ENCODE measurements at places on chromosomes 6 and 20.

DNA sequence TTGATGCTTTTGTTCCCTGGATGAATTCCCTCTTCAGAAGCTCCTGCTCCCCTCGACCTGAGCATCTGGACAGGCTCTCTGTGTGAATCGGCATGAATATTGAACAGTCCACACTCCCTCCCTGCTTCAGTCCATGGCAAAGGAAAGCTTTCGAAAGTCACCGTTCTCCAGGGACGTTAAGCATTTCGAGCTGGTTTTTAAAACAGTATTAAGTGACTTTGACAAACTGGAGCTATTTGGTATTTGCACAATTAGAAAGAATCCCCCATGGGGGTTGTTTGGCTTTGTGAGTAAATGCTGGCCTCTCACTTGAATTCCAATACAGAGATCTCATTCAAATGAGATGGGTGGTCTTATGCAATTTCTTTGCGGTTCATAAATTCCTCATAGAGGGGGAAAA lies 85.3 kb upstream of the TIAM2 start:
- DNase-seq = no peak

GRCh38 chr20:19701429-19701828 lies 56.6 kb upstream of the RIN2 start:
- no peak for DNase-seq

DNA sequence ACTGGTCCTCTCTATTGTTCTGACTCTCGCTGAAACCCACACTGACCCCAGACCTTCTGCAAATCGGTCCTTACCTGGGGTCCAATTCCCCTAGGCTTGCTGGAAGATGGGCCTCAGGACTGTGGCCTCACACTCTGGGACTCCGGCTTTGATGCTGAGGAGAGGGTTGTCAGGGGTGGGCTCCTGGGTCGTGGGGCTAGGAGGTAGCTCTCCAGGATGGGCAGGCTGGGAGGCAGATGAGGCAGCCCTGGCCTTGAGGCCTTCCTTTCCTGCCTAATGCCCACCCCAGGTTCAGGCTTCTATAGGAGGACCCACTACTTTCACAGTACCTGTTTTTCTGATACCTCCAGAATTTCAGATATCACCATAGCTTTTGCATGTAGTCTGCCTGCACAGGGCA lies 21.4 kb downstream of the HLA-F start:
- DNase-seq = no peak

- no peak for DNase-seq
Observed at GRCh38 chr6:133761706-133762105, 127.2 kb upstream of the TCF21 start.

DNA sequence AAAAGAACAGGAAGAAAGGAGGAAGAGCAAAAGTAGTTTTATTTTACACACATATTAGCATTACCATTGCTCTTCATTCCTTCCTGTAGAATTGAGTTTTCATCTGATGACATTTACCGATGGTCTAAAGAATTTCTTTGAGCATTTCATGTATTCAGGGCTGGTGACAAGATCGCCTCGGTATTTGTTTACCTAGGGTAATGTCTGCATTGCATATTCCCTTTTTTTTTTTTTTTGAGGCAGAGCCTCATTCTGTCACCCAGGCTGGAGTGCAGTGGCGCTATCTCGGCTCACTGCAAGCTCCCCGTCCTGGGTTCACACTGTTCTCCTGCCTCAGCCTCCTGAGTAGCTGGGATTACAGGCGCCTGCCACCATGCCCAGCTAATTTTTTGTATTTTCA lies 19.3 kb downstream of the RAB22A start:
- no peak for DNase-seq

- DNase-seq = no peak
Observed at GRCh38 chr6:72621291-72622093, at the start of gene KCNQ5. KCNQ5 (plus strand) TSS chr6:72622064.

DNA sequence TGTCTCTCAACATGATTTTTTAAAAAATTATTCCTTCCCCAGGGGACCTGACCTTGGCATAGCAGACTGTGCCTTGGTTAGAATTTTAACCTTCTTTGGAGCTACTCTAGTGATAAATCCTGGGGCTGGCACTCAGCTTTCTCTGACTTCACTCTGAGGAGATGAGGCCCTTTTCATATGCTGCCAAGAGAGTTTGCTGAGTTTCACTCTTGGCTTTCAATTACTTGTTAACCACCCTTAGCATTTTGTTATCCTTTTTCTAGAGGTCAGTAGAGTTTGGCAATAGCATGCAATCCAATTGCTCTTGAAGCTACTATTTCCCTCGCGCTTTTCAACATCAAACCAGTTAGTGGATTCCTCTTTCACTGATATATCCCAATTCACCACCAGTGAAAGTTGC lies 920.3 kb downstream of the EYS start:
- no peak for DNase-seq

GRCh38 chr6:145815309-145816274 lies 997 bp upstream of the FBXO30 start:
- no peak for DNase-seq

DNA sequence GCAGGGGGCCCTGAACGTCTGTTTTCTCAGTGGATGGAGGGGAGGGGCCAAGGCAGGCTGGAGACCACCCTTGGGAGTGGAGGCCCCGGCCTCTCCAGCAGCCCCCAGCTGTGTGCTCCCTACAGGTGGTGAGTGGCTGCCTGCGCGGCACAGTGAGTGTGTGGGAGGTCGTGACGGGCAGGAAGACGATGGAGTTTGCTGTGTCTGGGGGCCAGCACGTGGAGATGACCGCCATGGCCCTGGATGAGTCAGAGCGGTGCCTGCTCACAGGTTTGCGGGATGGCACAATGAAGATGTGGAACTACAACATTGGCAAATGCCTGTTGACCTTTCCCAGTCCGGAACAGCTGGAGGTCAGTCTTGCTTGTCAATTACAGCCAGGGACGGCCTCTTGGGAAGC lies 52.6 kb downstream of the EFCAB8 start:
- DNase-seq = no peak

DNA sequence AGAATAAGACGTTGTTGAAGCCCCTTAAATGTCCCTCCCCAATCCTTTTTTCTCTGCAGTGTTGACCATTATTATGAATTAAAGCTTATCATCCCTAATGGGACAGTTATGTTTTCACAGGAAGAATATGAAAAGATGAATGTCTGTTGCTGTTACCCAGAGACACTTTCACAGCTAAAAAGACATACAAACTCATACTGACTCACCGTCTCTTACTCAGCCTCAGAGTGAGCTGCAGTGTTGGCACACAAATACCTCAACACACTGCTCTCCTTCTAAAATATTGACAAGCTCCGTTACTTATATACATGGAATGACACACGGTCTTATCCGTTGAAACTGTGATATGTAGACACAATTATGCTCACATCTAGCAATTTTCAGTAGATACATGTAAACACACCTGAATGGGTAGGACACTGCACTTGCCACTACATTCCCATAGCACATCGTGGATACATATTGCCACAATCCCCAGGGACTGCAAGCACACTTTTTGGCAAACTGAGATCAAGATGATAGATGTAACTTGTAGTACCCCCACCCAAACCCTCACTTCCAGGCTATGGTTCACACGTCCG lies 9.6 kb upstream of the SAPCD1 start:
- no peak for DNase-seq

GRCh38 chr6:90500458-90500857 lies 86.4 kb downstream of the MAP3K7 start:
- DNase-seq = no peak

DNA sequence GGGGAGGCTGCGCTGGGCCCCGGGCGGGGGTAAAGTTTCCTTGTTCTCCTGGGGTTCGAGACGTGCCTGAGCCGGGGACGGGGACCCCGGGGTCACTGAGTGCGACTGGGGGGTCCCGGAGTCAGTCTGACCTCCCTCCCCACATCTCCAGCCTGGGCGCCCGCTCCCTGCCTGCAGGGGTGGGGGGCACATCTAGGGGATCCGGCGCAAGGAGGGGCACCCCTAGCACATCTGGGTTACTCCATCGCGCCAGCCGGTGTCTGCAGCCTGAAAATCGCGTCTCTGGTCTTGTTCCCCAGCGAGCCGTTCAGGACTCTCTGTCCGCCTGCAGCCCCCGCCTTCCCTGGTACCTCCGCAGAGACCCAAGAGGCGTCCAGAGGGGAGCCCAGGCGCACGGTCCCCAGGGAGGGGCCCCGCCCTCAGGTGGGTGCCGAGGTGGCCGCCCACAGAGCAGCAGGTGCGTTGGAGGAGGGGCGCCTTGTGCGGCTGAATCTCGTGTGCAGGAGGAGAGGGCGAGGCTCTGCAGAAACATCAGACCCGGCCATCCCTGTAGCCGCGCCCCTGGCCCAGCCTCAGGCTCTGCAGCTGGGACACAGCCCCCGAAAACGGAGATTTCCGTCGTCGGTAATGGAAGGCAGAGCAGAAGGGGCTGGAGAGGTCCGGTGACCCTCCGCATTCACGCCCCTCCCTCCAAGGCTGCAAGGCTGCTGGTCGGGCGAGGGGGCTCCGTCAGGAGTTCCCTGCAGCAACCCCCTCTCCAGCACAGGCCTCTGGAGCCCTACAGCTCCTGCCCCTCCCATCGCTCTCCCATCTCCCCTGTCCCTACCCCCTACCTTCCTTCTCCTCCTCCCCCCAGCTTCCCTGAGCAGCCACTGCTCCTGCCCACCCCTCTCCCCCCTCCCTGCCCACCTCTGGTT lies 628 bp upstream of the CHRNA4 start:
- DNase-seq = no peak

DNA sequence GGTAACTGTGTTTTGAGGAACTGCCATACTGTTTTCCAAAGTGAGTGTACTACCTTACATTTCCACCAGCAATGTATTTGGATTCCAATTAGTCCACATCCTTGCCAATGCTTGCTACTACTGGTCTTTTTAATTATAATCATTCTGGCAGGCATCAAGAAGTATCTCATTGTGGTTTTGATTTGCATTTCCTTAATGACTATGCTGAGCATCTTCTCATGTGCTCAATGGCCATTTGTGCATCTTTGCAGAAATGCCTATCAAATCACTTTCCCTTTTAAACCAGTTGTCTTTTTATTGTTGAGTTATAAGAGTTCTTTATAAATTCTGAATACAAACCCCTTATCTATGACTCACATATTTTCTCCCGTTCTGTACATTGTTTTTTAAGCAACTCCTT lies 75.9 kb downstream of the ATG5 start:
- no peak for DNase-seq

GRCh38 chr6:115270953-115271352 lies 789.7 kb downstream of the FRK start:
- no peak for DNase-seq

- no peak for DNase-seq
Observed at GRCh38 chr6:3341467-3341866, 82.7 kb downstream of the PSMG4 start.

DNA sequence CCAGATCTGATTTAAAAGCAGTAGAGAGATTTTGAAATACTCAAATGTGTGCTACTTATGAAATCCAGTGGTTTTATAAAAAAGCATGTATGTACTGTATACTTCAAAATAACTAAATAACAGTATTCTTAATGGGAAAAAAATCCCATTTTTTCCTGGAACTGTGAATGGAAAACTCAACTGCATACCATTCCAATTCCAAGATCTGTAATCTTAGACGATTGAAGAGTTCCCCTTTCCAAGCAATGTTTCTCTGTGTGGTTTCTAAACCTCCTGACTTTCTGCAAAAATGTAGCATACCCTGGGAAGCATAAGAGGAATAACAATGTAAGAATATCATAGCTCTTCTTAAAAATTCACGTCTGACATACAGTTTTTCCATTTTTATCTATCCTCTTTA lies 40.3 kb upstream of the HIVEP2 start:
- no peak for DNase-seq

- no peak for DNase-seq
Observed at GRCh38 chr20:23492292-23492691, 1.4 kb downstream of the CST8 start.

- DNase-seq = no peak
Observed at GRCh38 chr20:11056414-11056813, 382.6 kb upstream of the JAG1 start.

GRCh38 chr6:162053084-162053483 lies 674.5 kb downstream of the PRKN start:
- no peak for DNase-seq

GRCh38 chr6:131037194-131037897 lies 25.7 kb downstream of the EPB41L2 start:
- no peak for DNase-seq

DNA sequence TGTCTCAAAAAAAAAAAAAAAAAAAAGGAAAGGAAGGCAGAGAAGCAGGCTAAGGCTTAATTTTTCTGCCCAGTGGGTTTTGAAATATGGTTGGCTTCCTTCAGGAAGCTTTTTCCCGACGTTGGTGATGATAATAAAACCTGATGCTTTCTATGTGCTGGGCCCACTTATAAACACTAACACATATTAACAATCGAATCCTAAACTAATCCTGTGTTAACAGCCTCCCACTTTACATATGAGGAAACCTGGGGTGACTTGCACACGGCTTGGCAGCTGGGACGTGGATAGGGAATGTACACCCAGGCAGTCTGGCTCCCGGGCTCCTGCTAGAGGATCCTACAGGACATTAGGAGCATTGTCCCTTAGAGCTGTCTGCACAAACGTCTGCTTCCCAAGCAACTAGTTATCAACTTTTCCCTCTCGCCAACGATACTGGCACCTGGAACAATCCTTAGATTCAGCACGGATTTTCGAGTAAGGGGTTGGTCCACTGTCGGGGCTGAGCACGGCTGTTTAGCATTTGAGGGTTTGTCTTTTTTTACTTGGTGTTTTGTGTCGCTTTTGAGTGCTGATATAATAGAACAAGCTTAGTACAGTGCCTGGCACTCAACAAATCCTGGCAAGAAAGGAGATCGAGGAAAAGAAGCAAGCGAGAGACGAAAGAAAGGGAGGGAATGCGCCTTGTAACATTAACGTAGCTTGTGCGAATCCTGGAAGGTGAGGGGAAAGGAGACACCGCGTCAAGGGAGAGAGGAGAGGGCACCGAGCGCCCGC lies 622 bp upstream of the KIZ start:
- DNase-seq = peak; percentile 39

- DNase-seq = no peak
Observed at GRCh38 chr20:21503345-21503744, 10.5 kb downstream of the NKX2-2 start.

DNA sequence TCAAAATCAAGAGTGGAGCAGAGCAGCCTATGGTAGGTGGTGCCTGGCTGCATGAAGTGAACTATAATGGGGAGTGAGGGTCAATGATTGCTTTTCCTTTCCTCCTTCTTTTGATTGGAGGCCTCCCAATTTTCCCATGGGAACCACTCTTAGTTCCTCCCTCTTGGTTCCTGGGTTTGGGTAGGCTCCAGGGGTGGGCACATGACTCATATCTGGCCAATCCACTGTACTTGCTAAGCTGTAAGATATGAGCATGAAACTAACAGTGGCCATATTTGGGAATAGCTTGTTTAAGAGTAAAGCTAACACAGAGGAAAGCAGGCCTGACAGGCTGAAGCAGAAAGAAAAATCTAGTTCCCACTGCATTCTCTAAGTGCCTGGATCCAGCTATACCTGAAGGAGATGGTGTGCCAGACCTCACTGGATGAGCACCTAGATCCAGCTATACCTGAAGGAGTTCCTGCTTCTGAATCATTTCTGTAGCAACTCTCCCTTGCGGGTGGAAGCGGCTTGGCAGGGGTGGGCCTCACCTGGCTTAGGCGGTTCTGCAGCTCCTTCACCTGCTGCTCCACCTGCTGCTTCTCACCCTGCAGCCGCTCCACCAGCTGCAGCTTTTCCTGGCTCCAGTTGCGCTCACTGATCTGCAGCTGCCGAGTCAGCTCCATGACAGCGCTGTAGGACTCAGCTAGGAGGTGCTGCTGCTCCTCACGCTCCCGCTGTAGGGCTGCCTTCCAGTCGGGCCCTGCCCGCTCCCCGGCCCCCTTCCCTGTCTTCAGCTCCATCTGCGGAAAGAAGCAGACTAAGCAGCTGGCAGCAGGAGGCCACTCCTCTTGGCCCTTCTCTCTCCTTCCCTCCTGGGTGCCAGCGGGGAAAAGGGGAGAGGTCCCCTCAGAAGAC lies 29.0 kb upstream of the DSN1 start:
- DNase-seq = no peak

Measured in HCT116 (cell line).